ENCODE measurements at places on chromosomes 4 and X.

DNA sequence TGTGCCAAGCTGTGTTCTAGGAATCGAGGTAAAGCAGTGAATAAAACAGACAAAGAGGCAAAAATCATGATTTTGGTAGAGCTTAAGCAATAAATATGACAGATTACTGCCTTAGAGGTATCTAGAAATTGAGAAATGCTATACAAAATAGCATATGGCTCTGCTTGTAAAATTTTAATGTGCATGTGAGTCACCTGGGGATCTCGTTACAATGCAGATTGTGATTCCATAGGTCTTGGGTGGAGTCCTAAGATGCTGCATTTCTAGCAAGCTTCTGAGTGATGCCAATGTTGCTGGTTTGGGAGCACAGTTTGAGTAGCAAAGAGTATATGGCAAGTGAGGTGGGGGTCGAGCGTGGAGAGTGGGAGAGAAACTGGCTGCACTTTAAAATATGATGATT, 697.3 kb upstream of the MAGEB2 start:
- no peak for DNase-seq

DNA sequence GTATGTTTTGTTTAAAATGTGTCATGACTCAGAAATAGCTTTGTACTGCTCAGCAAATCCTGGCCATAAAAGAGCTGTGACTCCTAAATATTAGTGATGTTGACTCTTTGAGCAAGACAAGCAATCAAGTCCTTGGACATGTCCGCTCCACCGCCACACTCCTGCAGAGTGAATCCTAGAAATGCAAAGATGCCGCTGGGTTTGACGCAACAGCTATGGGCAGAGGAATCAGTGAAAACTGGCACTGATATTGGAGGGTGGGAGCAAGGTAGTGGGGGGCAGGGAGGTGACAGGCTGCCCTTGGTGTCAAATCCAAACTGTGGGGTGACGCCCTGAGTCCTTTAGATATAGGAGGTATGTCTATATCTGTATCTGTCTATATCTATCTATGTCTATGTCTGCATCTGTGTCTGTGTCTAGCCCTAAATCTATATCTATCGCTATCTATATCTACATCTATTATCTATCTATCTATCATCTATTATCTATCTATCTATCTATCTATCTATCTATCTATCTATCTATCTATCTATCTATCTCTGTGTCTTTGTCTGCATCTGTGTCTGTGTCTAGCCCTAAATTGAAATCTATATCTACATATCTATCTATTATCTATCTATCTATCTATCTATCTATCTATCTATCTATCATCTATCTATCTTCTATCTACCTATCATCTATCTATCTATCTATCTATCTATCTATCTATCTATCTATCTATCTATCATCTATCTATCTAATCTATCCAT, 129.7 kb downstream of the CPE start:
- DNase-seq, result no peak

DNA sequence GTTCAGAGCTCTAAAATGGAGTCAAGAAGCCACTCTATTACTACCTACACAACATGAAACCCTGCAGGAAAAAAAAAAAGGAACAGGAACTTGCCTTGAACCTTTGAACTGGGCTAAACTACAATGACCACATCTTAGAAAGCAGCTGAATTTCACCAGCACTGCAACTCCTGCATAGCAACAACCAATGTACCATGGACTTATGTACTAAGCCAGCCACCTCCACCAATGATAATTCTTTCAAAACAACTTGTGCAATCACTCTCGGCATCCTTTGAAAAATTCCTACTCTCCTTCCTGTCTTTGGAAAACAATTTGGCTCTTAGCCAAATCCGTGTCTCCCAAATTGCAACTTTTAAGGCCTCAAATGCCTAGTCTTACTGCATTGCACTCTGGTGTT, 26.8 kb upstream of the FMR1 start:
- DNase-seq, result no peak

DNA sequence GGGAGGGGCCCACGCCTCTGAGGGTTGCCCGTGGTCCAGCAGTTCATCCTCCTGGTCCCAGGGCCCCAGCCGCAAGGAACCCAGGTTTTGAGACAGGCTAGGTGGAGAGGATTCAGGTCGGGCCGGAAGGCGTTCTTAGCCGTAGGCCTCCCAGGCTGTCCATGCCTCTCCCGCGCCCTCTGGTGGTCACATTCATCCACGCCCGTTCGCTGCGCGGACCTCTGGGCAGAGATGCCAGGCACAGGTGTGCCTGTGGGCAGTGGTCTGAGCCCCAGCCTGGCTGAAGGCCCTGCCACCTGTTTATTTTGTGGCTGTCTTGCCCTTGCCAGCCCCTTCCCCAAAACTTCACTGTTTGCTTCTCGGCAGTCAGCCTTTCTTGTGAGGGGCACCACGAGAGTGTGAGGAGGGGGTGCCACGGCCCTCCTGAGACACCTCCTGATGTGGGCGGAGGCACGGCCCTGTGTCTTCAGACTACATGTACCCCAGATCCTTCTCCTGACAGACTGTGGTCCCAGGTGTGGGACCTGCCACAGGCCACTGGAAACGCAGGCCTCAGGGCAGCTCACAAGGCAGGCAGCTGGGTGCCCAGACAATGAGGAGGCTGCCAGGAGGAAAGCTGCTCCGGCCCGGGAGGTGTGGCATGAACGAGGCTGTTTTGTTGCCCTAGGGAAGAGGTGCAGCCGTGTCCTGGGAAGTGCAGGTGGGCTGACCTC, 5.0 kb downstream of the UVSSA start:
- no peak for DNase-seq

Data from NCI-H2081 treated with DMSO at 0.1 percent for 48 hours (cell line).